ENCODE measurements at places on chromosomes 16 and 17.

DNA sequence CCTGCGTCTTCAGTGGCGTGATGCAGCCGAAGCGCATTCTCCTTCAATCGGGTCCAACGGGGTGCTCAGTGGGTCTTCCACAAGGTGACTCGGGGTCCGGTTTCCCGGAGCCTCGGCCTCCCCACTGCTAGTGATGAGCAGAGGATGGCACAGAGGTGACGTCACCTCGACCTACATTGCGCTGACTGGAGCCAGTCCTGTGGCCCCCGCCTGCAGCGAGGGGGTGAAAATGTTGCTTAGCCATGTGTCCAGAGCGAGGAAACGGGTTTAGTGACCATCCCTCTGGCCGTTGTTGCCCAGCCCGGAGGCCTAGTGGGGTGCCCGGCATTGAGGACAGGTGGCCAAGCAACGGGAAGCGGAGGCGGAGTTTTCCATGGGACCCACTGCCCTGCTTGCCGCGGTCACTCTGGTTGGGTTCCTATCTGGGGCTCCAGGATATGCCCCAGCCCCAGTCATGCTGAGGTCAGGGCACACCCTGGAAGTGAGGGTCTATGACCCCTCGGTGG lies 190.6 kb upstream of the CIBAR2 start:
- no peak for DNase-seq

- peak; percentile 88 for DNase-seq
Observed at GRCh38 chr16:85253084-85253941, 141.0 kb upstream of the CIBAR2 start.

- no peak for DNase-seq
Observed at GRCh38 chr16:30920891-30921290, 2.5 kb upstream of the FBXL19 start.

DNA sequence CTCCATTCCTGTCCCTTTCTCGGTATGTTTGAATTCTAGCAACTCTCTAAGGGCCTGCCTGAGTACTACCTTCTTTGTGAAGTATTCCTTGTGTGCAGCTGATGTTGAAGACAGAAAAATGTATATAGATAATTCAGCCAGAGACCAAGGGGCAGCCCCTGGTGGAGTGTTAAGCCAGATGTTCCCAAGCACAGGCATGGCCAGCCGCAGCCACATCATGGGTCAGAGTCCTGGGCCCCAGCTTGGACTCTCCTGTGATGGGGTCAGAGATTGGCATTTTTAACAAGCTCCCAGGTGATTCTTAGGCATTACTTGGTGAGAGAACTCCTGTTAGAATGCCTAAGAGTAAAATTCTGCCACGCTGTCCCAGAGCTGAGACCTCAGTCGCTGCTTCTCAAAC lies 100.8 kb downstream of the IRF8 start:
- DNase-seq, result peak; percentile 20

DNA sequence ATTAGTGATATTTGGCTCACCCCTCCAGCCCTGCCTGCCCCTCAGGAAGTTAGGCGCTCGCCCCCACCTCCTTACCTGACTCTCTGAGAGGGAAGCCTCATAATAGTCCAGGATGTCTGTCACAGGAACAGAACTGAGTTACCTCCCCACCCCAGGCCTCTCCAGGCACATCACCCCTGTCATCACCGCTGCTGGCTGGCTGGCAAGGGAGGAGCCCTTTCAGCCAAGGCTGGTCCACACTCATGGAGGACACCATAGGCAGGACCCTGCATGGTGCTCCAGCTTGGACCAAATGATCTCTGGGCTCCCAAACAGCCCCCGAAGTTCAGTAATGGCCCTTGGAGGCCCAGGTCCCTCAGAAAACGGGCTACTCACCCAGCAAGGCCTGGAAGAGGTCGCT lies 1.5 kb downstream of the DLG4 start:
- DNase-seq, result no peak

DNA sequence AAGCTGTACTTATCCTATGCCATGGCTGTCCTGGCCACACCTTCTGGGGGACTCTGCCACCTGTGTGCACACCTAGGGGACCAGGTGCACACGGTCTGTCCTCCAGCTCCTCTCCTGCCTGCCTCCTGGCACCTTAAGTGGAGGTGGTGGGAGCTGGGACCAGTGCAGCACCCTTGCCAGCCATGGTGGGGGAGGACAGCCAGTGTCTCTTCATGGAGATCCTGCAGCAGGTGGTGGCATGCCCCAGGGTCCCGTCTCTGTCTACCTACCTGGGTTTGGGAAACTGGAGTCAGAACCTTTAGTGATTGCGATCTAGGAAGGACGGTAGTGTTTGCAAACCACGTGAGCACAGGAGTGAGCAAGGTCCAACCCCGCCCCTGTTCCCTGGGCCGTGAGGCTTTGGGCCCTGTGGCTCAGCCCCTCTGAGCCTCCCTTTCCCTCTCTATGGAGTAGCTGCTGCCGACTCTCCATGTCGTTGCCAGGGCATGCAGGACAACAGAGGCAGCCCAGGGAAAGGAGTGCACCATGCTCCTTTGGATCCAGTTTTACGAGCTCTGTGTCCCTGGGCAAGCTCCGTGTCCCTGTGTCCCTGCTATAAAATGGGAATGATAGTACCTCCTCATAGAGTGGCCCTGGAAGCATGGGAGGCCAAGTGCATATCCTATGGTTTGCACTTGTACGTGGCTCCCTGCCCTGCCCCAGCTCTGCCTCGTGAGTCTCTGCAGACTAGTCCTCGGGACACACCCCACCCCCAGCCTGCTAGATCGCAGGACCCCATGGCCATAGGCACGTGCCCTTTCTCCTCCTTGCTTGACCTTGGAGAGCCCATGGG lies 7.1 kb downstream of the ADGRG1 start:
- DNase-seq, result no peak

- no peak for DNase-seq
Observed at GRCh38 chr17:75194879-75195278, 10.6 kb upstream of the NUP85 start.

GRCh38 chr17:17356931-17357270 lies 53.7 kb downstream of the NT5M start:
- DNase-seq, result peak; percentile 41

- DNase-seq, result no peak
Observed at GRCh38 chr17:77467521-77467920, 326.8 kb downstream of the SEC14L1 start.

- DNase-seq, result no peak
Observed at GRCh38 chr17:74618451-74618850, 5.1 kb downstream of the CD300E start.

GRCh38 chr16:80063031-80063712 lies 462.6 kb upstream of the MAF start:
- no peak for DNase-seq

- DNase-seq, result no peak
Observed at GRCh38 chr16:83698964-83699363, 108.8 kb upstream of the HSBP1 start.

GRCh38 chr16:88413631-88414030 lies 30.9 kb downstream of the ZNF469 start:
- DNase-seq, result no peak

GRCh38 chr16:31105677-31106213 lies 2.4 kb upstream of the BCKDK start:
- DNase-seq, result peak; percentile 98

GRCh38 chr16:85828166-85828565 lies 28.7 kb downstream of the COX4I1 start:
- DNase-seq, result no peak

DNA sequence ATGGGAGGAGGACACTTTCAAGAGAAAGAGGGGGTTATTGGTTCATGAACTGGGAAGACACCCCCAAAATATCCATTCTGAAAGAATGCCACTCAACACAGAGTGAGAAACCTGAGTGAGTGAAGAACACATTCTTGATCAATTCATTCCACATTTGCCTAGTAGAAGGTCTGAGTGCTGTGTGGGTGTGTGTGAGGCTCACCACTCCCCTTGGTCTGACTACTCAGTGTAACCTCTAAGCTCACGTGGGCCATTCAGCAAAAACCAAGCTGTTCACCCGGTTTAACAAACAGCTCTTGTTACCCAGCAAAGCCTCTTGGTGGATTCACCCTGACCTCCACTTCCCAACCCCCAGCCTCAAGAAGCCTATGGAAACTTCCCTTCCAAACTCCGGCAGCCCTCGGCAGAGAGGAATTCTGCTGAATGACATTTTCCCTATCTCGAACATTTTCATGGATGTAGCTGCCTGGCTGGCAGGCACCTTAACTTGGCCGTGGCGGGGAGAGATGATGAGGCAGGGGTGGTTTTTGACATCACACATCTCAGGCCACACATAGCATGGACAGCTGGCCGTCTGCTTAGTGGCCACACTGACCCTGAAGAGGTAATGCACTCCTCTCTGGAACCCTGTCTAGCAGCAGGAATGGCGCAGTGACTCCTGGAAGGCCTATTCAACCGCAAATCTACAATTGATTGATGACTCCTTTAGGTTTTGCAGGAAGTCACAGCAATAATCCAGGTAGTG lies 11.6 kb downstream of the ST6GALNAC1 start:
- DNase-seq, result no peak

DNA sequence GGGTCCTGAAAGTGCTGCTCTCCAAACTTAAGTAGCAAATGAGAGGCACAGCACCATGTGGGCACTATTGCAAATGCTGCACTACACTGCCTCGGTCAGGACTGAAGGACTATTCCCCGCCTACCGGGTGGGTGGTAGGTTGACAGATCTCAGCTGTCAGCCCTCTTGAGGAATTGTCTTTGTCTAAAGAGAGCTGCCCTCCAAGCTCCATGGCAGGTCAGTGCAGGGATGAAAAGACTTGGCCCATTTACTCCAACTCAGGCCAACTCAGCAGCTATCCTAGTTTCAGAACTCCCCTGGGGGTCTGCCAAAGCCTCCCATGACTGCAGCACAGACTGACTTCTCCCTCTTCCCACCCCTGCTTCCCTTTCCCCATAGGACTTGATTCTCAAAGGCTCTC lies 3.4 kb upstream of the PDZD9 start:
- DNase-seq, result no peak

DNA sequence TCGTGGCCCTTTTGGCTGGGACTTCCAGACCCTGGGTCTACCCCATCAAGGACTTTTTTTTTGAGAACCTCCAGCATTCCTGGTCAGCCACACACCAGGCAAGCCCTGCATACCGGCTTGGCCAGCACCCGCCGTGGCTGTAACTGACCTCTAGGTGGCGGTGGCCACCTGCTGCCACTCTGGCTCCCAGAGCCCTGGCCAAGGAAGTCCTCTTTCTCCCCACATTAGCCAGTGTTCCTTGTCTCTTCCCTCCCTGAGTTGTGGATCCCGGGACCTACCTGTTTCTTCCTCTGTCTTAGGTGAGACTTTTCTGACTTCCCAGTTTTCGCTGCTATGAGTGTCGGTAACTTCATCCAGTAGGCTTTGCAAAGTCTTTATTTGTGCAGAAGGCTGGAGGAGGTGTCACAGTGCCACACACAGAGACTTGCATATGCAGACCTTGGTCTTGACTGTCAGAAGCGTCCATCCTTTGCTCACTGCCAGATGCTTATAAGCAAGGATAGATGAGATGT lies 348.3 kb downstream of the CPPED1 start:
- peak; percentile 72 for DNase-seq

- no peak for DNase-seq
Observed at GRCh38 chr16:23924128-23924527, 88.3 kb downstream of the PRKCB start.

GRCh38 chr16:30372725-30373124 lies 1.9 kb upstream of the MYL11 start:
- no peak for DNase-seq

GRCh38 chr16:86037999-86038925 lies 139.3 kb downstream of the IRF8 start:
- DNase-seq, result no peak

DNA sequence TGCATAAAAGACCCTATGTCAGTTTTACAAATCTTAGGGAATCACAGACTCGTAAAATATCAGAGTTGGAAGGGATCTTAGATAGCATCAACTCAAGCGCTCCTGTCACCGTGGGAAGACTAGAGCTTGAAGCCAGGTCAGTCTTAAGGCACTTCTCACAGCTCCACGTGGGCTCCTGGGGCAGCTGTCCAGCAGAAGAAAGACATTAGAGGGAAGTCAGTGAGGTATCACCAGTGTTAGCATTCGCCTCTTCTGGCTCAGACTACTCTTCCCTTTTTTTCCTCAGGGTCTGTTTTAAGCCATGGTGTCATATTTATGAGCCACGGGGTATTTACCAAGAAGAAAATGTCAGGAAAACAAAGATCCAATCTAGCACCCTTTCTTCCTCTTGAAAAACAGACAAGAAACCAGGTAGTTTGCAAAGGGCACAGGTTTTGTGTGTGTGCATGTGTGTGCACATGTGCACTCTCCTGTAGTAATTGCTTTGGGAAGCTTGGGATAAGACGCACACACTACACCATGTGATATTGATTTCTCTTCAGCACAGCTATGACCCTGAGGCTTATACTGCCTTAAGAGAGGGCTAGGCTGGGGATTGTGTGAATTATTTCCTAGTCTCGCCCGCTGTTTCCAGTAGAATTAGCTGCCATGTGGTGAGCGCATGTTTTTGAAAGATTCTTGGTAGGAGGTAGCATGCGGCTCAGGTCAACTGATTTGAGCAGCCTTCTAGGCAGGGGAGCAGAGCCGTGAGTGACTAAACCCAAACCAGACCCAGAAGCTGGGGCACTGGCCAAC lies 61.0 kb upstream of the ELAC2 start:
- no peak for DNase-seq

GRCh38 chr16:88437367-88437964 lies 15.6 kb upstream of the ZFPM1 start:
- peak; percentile 93 for DNase-seq

DNA sequence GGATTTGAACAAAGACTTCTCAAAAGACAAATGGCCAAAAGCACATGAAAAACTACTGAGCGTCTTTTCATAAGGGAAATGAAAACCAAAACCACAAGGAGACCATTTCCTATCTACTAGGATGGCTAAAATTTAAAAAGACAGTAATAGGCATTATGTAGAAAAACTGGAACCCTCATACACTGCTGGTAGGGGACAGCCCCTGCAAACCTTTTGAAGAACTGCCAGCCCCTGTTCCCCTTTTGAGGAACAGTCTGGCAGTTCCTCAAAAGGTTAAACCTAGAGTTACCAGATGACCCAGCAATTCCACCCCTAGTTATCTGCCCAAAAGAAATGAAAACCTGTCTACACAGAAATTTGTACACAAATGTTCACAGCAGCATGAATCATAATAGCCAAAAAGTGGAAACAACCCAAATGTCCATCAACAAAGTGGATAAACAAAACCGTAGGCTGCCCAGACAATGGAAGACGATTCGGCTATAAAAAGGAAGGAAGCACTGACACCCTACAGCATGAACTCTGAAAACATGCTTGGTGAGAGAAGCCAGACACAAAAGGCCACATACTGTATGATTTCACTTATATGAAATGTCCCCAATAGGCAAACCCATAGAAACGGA lies 22.9 kb downstream of the CDIP1 start:
- no peak for DNase-seq
